Esophagus mucosa (tissue), 1 donor: ENCODE measurements at places on chromosomes 2 and 18.

GRCh38 chr2:134167015-134167414 lies 86.9 kb upstream of the MGAT5 start:
- peak; percentile 85 for ATAC-seq

GRCh38 chr2:142824756-142825155 lies 52.7 kb upstream of the KYNU start:
- no peak for ATAC-seq

GRCh38 chr2:219985017-219985416 lies 357.6 kb downstream of the SLC4A3 start:
- ATAC-seq, result no peak

GRCh38 chr2:158746488-158746887 lies 48.6 kb upstream of the DAPL1 start:
- ATAC-seq, result no peak

DNA sequence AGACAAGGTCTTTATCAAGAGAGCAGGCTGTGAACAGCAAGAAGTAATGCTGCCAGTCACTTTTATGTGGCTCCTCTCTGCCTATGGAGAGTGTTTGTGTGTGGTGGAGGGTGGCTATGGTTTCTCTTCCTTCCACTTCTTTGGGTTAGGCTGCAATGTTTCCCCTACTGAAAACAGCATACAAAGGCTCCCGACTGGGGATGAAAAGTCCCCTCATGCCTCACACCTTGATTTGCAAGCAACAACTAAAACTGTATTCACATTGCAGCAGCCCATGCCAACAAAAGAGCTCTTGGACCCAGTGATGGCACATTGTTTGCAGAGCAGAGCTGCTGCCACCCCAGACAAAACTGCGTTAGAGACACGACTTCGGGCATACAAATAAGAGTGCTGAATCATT lies 301.6 kb downstream of the SLC8A1 start:
- ATAC-seq, result no peak

- ATAC-seq, result no peak
Measured at GRCh38 chr18:28905509-28905908, 728.6 kb upstream of the CDH2 start.

- no peak for ATAC-seq
Measured at GRCh38 chr2:132654335-132654734, 15.7 kb downstream of the LYPD1 start.

- no peak for ATAC-seq
Measured at GRCh38 chr2:81007104-81007503, 702.6 kb upstream of the LRRTM1 start.

- ATAC-seq, result no peak
Measured at GRCh38 chr2:150477347-150477746, 10.1 kb downstream of the RND3 start.

DNA sequence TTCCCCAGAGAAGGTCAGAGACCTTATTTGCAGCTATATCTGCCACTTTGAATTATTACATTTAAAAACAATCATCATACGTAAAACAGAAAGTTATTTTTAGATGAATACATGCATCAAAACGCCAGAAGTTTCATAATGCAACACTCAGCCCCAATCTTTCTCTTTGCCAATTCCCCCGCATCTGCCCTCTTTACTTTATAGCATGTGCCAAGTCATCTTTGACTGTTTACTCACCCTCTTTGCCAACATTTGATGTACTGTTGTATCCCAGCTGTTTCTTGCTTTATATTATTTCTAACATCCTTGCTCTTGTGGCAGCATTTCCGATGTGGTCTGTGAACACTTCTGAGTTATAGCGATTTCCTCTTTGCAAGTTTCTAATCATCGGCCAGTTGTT lies 86.2 kb downstream of the CRIM1 start:
- no peak for ATAC-seq

GRCh38 chr18:51425475-51425874 lies 228.0 kb upstream of the MEX3C start:
- ATAC-seq, result no peak

GRCh38 chr2:152477347-152478092 lies 142.5 kb downstream of the FMNL2 start:
- peak; percentile 73 for ATAC-seq

- ATAC-seq, result peak; percentile 100
Measured at GRCh38 chr18:74806700-74807416, 209.2 kb downstream of the ZNF407 start.

DNA sequence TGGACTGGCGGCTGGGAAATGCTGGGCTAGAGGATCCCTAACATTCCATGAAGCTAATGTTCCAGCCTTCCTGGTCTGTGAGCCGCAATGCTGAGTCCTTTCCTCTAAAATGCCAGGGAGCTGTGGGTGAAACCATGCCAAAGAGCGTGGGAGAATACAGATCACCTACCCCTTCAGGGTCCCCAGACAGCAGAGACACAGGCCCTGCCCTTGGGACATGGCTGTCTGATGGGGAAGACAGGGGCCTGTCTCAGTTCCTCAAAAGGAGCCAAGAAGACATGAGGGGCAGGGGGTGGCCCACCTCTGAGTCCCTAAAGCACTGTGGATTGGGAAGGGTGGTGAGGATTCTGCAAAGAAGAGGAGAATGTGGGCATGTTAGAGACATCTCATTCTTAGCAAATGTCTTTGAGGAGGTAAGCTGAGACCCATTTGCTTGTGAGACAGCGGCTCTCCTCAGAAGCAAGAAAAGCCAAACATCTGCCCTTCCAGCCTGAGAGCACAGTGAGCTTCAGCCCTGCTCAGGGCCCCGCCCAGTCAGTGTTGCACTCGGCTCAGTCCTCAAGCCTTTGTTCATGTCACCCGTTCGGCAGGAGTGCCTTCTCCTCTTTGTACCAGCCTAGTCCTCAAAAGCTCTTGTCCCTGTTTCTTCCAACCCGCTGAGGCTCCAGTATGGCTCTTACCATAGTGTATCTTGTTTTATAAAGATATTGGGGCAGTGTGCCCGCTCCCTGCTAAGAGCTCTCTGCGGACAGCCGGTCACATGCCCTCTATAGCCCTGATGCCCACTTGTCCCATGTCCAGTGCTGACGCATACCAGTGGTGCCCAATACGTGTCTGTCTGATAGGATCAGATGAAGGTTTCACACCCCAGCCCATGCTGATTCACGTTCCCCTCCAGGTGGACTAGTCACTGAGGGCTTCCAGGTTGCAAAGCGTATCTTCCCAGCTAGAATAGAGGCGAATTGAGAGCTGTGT lies 286.2 kb downstream of the CYP26B1 start:
- no peak for ATAC-seq

- ATAC-seq, result peak; percentile 21
Measured at GRCh38 chr2:86778957-86779356, 11.8 kb downstream of the CD8A start.
